ENCODE measurements at places on chromosomes 5 and 9. TPM values are rescaled to one million over a fixed set of nuclear protein-coding genes. Genes with fewer than 3 reads are reported as not detected.
A peak's percentile ranks its signal among the peaks of the same experiment; 100 is the strongest.

The NSUN2 gene
- total RNA-seq = 110 TPM

The ZDHHC11B gene
- total RNA-seq = 0.59 TPM

The SLCO6A1 gene
- total RNA-seq = not detected

The TPPP gene
- total RNA-seq = 0.18 TPM

The IFNB1 gene
- total RNA-seq = 1.1 TPM

The SPAAR gene
- total RNA-seq = not detected

The ADAMTS13 gene
- 2.5 TPM for total RNA-seq

The POU5F2 gene
- 0.45 TPM for total RNA-seq

The ELOVL7 gene
- total RNA-seq = 0.18 TPM

The DMGDH gene
- total RNA-seq = 0.45 TPM

GRCh38 chr5:52376592-52376991, 411.1 kb upstream of the ITGA1 start:
- no peak for DNase-seq

- no peak for DNase-seq
Observed at GRCh38 chr9:35714579-35715252, 17.3 kb downstream of the TLN1 start.

DNA sequence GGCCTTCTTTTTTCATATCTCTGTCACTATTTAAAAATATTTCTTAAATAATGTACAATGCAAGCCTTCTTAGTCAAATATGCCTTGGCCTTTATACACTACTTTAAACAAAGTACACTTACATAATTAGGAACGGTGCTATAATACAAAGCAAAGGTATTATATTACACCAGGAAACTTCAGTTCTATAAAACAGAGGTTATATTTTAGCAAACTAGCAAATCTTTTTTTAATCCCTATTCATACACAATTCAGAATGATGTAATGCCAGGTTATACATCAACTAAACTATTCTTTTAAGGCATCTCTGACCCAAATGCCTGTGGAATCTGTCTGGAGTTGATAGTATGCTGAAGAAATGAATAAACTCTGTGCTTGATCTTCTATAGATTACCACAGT, 10.7 kb upstream of the LURAP1L start:
- DNase-seq = no peak

- DNase-seq = no peak
Observed at GRCh38 chr9:135502873-135503321, 2.4 kb downstream of the MRPS2 start.

GRCh38 chr5:1874348-1874747, 8.4 kb downstream of the IRX4 start:
- no peak for DNase-seq

- DNase-seq = no peak
Observed at GRCh38 chr9:131402073-131402472, 8.2 kb downstream of the PRRC2B start.

DNA sequence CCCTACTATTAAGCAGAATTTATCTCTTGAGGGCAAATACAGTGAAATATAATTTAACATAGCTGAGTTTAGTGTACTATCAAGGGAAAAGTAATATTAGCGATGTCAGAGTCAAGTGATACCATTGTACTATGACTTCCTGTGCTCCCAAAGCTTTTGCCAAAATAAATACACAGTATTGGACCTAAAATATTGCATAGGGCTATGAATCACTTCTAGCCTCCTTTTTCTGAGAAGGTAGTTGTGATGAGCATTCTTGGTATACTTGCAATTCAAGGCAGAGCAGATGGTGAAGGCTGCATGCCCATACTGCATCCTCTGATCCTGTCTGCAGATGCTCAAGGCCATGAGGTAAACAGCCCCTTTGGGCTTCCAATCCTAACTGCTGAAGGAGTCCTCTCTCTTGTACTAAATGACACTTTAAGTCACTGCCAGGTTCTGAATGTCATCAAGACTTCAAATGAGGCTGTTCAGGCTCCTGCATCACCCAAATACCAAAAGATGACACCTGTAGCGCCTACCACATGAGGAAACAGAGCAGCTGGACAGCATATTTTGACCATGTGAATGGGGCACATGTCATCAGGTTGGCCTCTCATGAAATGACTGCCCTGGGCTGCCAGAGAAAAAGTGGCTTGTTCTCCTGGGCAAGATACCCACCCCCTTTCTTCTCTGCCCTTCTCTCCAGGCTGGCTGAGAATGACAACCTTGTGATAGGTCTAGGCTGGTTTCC, 29.7 kb upstream of the PPP2CA start:
- DNase-seq = no peak

- no peak for DNase-seq
Observed at GRCh38 chr5:136605638-136606037, 240.3 kb upstream of the TRPC7 start.

- DNase-seq = peak; percentile 14
Observed at GRCh38 chr5:64690417-64691151, at the start of gene SHISAL2B. Gene SHISAL2B, plus strand, starts transcription at chr5:64690503. Its CDS starts 121 bp downstream, at chr5:64690624.

DNA sequence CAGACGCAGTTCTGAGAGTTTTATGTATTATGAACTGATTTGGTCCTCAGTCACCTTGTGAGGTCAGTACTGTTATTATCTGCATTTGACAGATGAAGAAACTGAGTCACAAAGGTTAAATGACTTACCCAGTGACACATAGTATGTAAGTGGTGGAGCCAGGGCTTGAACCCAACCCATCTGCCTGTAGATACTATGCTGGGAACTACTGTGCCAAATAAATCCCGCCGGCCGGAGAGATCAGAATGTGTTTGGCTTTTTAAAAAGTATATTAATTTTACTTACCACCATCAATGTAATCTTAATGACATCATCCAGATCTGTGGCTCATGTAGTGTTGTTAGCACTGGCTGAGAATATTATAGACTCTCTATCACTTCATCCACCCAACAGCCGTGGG, 80.8 kb downstream of the ZNF618 start:
- no peak for DNase-seq

DNA sequence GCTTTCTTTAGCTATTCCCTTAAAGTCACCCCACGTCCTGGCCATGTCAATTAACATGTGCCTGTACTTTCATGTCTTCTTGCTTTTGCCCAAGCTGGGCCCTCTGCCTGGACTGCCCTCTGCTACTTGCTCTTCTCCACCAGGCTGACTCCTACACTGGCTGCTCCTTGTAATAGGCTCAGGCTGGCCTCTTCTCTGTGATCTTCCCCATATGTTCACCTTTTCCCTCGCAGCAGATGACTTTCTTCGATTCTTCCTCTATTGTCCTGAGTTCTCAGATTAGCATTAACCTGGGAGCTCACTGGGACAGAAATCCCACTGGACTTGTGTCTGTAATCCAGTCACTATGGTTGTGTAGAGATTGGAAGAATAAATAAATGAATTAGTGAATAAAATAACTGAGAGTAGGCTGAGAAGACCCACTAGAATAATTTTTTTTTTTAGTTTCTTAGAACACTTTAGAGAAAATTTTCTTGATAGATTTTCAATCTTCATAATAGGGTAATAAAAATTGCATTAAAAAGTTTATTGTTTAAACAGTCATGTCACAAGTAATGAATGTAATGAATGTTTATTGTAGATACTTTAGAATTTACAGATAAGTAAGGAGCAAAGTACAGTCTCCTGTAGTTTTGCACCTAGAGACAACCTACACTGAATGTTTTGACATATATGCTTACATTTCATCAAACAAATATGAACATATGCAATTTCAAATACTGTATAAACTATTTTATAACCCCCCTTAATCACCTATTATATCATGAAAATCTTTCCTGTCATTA, 47.4 kb upstream of the TNFSF15 start:
- no peak for DNase-seq

DNA sequence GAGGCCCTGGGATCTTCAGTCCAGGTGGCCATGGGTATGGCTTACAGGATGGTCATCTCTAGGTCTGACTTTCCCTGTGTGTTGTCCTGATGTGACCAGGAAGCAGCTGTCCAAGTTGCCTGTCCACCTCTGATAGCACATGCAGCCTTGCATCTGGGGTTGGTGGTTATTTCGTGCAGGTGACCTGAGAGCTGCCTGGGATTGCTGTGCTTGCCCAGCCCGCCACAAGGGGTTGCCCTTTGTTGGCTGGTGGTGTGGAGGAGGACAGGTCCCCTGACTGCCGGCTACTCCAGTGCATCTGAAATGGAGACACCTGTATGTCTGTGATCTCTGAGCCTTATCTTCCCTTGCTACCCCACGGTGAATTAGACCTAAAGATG, 212.6 kb downstream of the ARHGAP26 start:
- no peak for DNase-seq

- no peak for DNase-seq
Observed at GRCh38 chr5:142353071-142353472, 28.3 kb upstream of the SPRY4 start.

DNA sequence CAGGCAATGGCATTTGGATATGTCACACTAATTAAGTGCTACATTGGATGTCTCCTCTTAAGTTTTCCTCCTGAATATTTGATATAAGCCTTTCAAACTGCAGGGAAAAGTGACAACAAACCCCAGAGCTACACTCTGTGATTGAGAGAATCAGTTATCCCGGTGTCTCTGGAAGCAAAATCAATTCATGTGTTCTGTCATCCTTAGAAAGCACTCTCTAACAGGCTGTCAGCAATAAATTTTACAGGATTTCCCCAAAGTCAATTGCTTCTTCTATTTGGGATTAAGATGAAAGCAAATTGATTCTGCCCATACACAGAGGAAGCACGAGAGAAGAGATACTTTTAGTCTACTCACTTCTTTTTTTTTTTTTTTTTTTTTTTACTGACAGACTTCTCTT, 332.4 kb downstream of the CDH18 start:
- no peak for DNase-seq

- peak; percentile 52 for DNase-seq
Observed at GRCh38 chr5:157476702-157477408, 16.8 kb downstream of the NIPAL4 start.

Measured in activated CD8-positive, alpha-beta T cell treated with anti-CD3 and anti-CD28 coated beads for 36 hours (primary cell).